Activated gamma-delta T cell treated with anti-CD3 and anti-CD28 coated beads, Interleukin-2, amount 50 U/mL, for 16 hours (primary cell): ENCODE measurements at places on chromosomes 5 and 9.

DNA sequence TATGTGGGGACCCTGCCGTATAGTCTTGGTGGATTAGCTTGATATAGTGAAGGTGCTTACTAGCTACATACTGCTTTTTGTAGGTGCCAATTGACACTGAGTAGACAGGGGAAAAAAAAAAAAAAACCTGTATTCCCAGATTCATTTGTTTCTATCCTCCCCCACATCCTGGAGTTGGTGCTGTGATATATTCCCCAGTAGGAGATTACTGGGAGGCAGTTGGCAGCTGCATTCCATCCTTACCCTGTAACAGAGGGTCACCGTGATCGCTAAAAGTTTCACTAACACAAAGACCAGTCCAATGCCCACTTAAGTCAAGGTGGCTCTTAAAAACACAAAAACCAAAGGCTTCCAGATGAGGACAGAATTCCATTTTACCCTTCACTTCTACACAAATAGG, 27.4 kb upstream of the TOMM5 start:
- DNase-seq, result no peak

- DNase-seq, result no peak
Observed at GRCh38 chr9:76369583-76369982, 24.6 kb downstream of the RFK start.

GRCh38 chr5:19616701-19617215, 371.2 kb downstream of the CDH18 start:
- no peak for DNase-seq

DNA sequence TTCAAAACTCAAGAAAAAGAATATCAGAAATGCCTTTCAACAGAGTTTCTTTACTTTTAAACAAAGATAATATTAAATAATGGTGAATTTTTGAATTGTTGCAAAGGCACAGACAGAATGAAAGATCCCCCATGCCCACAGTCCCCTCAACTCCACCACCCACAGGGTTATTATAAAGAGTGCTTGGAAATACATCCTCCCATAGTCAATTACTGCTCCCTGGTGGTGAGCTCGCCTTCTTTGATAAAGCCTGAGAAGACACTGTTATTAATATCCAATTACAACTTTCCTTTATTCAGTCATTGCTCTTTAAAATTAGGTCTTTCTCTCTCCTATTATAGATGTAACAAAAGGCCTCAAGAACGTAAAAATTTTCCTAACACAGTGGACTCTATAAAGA, 490.2 kb upstream of the RORB start:
- DNase-seq, result no peak

DNA sequence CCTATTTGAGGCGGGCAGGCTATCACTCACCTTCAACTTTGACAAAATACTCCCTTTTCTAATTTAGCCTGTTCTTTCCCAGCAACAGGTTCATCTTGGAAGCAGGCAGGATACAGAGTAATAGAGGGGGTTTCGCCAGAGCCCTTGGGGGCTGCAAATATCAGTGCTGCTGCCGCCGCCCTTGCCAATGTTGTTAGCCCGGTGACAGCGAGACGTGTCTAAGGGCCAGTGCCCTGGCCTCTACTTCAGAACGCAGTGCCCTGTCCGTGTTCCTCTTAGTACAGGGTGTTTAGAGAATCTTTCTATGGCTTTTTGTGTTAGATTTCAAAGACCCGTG, 703 bp downstream of the FAM120AOS start:
- DNase-seq, result no peak

DNA sequence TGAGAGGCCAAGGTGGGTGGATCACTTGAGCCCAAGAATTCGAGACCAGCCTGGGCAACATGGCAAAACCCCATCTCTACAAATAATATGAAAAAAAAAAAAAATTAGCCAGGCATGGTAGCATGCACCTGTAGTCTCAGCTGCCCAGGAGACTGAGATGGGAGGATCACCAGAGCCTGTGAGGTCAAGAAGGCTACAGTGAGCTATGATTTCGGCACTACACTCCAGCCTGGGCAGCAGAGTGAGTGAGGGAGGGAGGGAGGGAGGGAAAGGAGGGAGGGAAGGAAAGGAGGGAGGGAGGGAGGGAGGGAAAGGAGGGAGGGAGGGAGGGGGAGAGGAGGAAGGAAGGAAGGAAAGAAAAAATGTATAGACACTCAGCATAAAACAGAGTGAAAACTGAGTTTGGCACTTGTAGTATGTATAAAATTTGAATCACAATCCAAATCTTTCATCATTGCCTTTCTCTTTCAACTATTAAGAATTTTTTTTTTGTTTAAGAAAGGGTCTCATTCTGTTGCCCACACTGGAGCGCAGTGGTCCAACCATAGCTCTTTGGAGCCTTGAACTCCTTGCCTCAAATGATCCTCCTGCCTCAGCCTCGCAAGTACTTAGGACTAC, 27.8 kb downstream of the SERINC5 start:
- DNase-seq, result no peak
